Putamen (tissue), 1 donor: ENCODE measurements at places on chromosomes 6 and 20.

- DNase-seq: no peak
Observed at GRCh38 chr20:14498772-14499171, 161.4 kb upstream of the FLRT3 start.

GRCh38 chr20:21395666-21396598, 1.4 kb downstream of the NKX2-4 start:
- DNase-seq: no peak

DNA sequence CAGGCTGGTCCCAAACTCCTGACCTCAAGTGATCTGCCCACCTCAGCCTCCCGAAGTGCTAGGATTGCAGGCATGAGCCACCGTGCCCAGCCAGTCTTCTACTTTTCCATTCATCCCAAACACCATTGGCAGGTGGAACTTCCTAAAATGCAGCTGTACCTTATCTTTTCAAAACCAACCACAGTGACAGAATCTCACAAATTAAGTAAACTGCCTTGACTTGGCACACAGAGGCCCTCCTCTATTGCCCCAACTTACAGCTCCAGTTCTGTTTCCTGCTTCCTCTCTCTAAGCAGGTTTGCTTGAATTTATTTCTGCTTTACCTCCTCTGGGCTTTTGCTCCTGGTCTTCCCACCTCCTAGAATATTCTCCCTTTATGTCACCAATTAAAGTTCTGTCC, 7.6 kb downstream of the MYB start:
- no peak for DNase-seq

DNA sequence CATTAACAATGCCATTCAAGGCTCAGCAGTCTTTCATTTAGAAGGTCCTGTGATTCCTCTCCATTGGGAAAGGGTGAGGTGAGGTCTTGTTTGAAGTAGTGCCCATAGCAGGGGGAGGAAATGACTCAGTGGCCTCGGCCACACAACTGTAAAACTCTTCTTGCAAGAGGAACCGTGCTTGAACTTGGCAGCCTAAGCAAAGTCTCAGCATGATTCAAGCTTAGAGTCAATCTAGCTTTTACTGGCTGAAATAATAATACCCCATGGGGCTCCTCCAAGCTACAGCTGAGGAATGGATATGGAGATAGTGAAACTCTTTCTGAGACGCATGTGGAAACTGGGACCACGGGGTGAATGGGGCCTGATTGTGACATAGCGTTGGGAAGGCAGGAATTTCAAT, 428.2 kb downstream of the BMP2 start:
- no peak for DNase-seq

DNA sequence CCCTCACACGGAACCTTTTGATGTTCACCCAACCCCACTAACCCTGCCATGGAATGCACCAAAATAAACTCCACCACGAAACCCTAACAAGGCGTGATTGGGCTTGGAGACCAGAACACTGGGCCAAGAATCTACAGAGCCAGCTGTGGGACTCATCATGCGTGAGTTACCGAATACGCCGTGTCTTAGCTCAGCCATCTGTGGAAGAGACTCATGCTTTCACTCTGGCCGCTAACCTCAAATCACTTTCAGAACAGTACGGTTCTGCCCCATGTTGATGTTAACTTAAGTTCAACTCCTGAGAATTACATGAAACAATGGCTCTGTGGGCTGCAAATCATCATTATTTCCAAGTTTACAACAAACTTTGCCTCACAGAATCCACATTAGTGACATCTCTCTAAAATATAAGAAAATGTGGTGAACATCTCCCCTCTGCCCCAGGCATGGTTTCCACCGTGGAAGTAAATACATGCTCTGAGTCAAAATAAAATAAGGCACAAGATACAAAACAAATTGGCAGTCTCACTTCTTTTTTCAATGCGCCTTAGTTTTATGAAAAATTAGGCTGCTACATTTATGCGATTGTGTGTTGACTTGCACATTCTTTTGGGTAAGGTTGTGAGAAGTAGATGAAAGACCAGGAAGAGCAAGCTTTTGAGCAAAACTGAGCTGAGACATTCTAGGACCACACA, 308.9 kb upstream of the EXOC2 start:
- no peak for DNase-seq

DNA sequence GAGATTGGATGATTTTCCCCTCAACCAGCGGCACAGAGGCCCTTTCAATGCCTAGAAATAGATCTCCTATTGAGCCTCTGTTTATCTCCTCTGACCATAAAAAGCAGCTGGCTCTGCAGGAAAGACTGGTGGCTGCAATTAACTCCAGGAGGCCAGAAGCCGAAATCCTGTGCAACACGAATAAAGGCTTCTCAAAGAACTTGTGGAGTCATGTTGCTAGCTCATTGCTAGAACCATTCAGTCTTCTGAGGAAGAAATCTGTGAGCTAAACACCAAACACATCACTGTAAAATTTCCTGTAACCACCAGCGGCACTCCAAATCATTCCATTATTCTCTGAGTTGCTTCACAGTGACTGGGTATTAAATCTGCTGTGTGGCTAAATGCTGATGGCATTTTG, 49.1 kb upstream of the TPD52L1 start:
- DNase-seq: peak; percentile 55

DNA sequence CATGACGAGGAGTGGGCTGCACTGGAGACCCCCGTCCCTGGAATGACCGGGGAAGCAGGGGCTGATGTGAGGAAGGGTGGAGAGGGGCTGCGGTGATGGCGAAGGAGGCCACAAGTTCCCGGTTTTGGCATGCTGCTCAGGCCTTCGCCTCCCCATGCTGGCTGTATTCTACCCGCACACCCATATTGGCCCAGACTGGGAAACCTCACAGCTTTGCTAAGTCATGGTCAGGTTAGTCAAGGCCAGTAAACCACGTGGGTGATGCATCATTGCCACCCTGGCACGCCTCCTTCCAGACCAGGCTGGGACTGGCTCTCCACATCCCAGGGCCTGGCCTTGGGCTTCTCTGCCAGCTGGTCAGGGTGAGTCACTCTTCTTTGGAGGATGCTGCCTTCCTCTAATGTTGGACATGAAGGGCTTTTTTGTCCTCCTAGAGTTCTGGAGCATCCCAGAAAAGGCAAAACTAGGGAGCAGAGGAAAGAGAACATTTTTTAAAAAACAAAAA, 53.8 kb downstream of the PCNA start:
- DNase-seq: no peak

DNA sequence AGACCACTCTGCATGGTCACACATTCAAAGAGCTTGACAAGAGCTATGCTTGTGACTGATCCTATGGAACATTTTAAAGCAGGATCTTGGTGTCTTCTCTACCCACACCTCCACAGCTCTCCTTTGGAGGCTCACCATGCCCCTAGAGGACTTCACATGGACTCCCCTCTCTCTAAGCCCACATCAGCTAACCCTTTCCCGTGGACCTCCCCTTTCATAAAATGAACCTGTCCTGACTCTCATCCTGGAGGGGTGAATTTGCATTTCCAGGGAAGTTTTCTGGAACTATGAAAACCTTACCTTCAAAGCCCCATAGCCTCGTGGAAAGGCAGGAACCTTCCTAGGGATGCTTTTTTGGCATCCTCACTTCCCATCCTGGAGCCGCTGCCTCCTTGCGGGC, 184.4 kb upstream of the SUPT3H start:
- DNase-seq: no peak

GRCh38 chr6:166957087-166957804, 896 bp upstream of the RNASET2 start:
- DNase-seq: no peak

GRCh38 chr20:10676518-10676917, 2.7 kb upstream of the JAG1 start:
- DNase-seq: no peak

DNA sequence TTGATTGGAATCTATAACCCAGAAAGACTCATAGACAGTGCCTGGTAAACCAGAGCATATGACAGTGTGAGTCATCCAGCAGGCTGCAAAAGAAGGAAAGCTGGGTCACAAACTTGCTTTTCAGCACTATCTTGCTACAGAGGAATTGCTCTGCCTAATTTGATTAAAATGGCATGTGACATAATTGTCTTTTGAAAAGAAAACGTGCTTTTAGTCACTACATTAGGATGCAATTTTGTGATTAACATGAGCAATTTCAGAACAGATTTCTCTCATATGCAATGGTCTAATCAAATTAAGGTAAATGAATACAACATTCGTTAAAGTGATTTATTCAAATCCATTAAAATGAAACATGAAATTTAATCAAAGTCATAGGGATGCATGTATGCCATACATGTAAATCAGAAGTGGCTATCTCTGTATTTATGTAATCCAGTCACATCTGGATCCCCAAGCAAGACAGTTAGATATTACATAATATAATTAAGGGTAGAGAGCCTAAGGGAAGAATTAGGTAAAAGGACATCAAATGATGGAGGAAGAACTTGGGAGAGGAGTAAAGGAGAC, 400.0 kb upstream of the HTR1E start:
- peak; percentile 49 for DNase-seq

DNA sequence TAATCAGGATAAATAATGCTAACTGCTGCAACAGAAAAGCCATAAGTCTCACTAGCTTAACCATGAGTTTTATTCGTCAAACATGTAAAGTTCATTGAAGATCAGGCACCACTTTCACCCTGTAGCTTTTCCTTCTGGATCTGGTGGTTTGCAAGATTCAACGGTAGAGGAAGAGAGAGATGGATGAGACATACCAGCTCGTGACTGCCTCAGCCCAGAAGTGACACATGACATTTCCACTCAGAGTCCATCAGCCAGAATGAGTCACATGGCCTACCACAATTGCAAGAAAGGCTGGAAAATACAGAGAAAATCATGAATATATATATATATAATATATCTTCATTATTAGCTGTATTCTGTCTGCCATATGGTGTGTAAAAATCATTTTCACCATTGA, 29.0 kb downstream of the SPTLC3 start:
- no peak for DNase-seq

DNA sequence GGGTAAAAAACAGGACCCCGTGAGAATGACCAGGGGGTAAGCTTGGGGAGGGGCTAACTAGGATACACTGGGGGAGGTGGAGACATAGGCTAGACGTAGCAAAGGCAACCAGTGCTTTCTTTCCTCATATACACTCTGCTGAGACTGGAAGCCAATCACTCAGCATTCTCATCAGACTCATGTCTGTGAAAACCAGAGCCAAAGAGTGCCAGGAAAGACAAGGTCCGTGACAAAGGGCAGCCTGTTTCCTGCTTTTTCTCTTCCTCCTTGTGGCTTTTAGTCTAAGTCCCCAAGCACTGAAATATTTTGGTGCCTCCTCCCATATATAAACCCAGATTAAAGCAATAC, 97.9 kb upstream of the NEDD9 start:
- peak; percentile 21 for DNase-seq

DNA sequence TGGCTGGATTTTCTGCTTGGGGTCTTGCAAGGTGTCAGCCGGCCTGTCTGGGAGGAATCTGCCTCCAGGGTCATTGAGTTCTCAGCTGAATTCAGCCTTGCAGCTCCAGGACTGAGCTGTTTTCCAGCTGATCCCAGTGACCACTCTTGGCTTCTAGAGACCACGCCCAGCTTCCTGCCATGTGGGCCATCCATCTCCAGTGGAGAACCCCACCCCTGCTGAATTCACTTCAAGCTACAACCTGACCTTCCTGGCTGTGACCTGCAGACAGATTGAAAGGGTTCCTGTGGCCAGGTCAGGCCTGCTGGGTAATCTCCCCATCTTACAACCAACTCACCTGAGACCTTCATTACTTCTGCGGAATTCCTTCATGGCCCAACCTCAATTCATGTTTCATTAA, 26.5 kb upstream of the SYNDIG1 start:
- no peak for DNase-seq

DNA sequence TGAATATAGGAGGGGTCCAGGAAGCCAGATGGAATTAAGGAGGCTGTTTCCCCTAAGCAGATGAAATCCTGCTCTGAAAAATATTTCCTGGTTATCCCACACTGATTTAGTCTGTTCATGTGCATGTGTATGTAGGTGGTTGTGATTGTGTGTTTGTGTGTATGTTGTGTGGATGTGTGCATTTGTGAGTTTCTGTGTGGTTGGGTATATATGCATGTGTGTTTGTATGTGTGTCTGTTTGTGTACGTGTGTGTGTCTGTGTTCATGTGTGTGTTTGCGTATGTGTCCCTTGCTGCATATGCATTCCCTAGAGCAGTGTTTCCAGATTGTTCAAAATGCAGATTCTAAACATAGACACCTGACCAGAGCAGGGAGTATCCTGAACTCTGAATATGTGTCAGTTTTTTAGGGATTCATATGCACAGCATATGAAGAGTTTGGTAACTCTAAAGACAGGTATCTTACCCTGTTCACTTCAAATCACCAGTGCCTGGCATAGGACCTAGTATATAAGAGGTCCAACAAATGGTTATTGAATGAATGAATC, 239.8 kb downstream of the MAFB start:
- DNase-seq: no peak

DNA sequence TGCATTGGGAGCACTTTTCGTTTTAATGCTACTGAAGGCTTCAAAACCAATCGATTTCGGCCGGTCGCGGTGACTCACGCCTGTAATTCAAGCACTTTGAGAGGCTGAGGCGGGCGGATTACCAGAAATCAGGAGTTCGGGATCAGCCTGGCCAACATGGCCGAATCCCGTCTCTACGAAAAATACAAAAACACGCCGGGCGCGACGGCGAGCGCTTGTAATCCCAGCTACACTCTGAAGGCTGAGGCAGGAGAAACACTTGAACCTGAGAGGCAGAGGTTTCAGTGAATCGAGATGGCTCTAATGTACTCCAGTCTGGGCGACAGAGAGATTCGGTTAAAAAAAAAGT, 58.4 kb downstream of the TRIM38 start:
- DNase-seq: no peak

GRCh38 chr6:2853769-2854395, 12.2 kb upstream of the SERPINB1 start:
- no peak for DNase-seq

GRCh38 chr6:41584668-41585205, 38.6 kb downstream of the FOXP4 start:
- DNase-seq: no peak

DNA sequence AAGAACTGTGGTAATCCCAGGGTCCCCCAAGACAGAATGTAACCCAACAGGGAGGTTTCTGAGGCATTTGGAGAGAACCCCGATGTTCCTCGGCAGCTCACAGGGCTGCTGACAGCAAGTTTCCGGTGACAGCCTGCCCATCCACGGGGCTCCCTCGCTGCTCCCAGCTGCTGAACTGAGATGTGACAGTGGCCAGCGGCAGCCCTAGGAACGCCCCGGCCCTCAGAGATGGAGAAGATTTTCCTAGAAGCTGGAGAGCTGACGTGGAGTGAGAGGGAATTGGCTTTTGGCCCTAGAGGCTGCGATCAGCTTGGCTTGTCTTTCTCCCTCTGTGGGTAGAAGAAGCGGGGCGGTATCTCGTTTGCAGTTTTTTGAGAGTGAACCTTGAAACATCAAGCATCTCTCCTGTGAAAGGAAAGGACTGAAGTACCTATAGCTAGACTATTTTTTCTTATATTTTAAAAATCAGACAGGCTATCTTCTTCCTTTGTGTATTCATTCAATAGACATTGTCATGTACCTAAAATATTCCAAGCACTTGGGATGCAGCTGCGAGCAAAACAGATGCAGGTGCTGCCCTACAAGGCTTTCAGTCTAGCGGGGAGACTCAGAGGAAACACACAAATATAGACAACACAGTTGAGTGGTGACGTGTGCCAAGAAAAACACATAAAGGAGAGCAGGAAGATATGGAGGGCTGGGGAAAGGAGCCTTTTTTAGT, 28.4 kb upstream of the NFATC2 start:
- DNase-seq: peak; percentile 15

- DNase-seq: no peak
Observed at GRCh38 chr6:31758281-31758680, 4.2 kb upstream of the SAPCD1 start.
